ENCODE measurements at places on chromosomes 12 and 14.

DNA sequence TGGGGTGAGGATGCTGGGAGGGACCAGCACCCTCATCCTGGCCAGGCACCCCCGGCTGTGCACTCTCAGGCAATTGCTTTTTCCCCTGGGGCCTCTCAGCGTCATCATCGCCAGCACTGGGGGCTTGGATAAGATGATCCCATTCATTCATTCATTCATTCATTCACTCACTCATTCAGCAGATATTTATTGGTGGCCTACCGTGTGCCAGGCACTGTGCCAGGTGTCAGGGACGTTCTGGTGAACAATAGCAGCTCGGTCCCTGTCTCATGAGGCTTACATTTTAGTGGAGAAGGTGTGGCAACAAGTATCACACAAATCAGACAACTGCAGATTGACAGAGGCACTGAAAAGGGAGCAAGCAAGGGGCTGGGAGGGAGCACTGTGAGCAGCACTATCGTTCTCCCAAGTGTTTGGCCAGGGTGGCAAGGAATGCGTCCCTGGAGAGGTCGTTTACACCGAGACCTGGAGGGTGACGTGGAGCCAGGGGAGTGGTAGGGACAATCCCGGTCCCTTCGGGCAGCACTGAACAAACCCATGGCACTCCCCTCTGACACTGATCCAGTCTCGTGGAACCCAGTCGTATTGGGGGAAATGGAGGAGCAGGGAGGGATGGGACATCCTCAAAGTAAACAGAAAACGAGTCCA lies 124.1 kb downstream of the PAPOLA start:
- DNase-seq: no peak

GRCh38 chr12:96401076-96401871 lies 1.0 kb upstream of the CDK17 start:
- DNase-seq: peak; percentile 72

- no peak for DNase-seq
Measured at GRCh38 chr12:8047842-8048241, 15.3 kb downstream of the FOXJ2 start.

DNA sequence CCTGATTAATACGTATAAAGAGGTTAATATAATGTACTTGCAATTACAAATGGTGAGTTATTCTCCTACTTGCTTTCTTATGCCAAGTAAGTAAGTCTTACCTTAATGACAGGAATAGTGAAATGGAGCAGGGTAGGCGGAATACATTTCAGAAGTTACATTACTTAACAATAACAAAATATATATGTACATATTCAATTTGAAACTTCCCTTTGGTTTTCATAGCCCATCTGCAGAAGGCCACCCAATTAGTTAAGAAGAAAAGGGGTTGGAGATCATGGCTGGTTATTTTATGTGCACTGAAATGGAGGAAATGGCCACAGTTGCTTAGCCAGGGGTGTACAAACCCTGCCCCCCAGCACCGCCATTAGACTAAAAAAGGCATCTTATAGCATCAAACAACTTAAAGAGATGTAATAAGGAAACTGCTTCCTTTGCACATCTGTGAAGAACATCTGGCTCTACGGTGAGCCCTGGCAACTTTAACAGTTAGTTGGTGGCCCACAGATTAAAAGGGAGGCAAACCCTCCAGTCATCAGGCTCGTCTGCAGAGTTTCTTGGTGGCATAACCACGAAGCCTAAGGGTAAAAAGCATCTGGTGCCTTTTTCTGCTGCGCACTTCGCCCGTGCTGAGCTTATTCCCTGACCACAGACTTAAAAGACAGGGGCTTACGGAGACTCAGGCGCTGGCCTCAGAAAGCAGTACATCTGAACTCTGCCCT lies 38.8 kb upstream of the DACT1 start:
- DNase-seq: no peak

- DNase-seq: no peak
Measured at GRCh38 chr14:77275601-77276017, 4.6 kb upstream of the NGB start.

DNA sequence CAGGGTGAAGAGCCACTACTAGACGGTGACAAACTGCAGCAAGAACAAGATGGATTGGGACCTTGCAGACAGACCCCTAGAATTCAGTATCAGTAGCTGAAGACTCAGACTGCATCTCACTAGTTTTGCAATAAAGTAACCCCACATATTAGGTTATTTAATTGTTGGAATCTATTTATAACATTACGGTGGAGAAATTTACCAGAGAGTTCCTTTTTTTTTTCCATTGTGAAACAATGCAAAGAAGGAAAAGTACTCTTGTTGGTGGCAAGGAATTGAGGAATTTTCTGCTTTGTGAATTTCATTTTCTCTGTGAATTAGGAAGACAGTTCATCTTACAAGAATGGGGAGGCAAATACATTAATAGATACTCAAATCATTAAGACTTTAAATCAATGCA lies 185.7 kb upstream of the PPFIA2 start:
- DNase-seq: no peak
